ENCODE measurements at places on chromosomes 1 and 21.

GRCh38 chr1:43305461-43305860 is 4.7 kb downstream of the TIE1 start:
- DNase-seq = no peak

GRCh38 chr1:186679924-186680244 is 339 bp downstream of the PTGS2 start:
- no peak for DNase-seq

- no peak for DNase-seq
These were observed 327.7 kb downstream of the PTPRC start for GRCh38 chr1:198966519-198966918.

- DNase-seq = no peak
These were observed 7.5 kb upstream of the RAB29 start for GRCh38 chr1:205782627-205783432.

GRCh38 chr1:6688001-6688400 is 13.6 kb downstream of the DNAJC11 start:
- no peak for DNase-seq

GRCh38 chr1:5748286-5749225 is 243.7 kb downstream of the NPHP4 start:
- no peak for DNase-seq

DNA sequence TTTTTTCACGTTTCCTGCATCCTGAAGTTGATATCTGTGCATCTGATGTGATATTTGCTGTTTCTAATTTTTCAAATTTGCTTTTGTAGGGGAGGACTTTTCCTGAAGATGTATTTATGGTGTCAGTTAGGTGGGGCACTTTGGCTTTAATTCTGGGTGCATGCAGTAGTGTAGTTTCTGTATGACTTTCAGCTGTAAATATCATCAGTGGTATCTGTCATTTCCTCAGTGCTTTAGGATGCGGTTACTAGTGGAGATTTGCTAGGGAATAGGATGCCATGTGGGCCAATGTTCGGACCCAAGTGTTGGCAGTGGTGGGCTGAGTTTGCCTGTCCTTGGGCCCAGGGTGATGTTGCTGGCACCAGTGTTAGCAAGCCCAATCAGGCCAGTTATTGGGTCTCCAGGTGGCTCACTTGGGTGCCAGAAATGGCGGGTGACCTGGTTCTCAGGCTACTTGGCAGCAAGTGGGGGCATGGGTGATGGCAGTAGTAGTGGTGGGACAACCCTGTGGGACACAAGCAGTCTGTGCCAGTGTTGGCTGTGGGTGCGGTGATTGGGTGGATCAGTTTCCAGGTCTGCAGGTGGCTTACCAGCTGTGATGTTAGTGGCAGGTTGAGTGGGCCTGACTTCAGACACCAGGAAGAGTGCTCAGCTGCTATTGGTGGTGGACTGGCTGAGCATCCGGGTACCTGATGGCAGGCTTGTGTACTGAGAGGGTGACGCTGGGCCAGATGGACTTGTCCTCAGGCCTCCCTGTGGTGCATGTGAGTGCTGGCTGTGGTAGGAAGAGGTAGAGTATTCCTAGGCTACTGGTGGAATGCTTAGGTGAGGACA is 24.4 kb downstream of the CD55 start:
- DNase-seq = no peak

GRCh38 chr1:7263021-7263960 is 478.0 kb downstream of the CAMTA1 start:
- peak; percentile 21 for DNase-seq

DNA sequence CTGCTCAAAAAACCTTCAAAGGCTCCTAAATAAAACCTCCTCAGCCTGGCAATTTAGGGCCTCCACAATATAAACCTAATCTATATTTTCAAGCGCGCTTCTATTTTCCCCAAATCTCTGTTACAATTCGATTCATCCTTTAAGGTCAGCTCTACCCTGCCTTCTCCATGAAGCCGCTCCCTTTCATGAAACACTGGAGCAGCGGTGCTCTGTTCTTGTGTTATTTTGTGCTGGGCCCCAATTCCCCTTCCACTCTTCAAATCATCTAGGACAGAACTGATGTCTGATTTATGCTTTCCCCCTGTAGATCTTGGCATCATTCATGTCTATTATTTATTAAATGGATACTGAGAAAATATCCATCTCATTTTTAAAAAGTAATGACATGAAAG is 6.9 kb downstream of the ERRFI1 start:
- no peak for DNase-seq

- no peak for DNase-seq
These were observed 161.5 kb upstream of the ESRRG start for GRCh38 chr1:216884614-216885229.

DNA sequence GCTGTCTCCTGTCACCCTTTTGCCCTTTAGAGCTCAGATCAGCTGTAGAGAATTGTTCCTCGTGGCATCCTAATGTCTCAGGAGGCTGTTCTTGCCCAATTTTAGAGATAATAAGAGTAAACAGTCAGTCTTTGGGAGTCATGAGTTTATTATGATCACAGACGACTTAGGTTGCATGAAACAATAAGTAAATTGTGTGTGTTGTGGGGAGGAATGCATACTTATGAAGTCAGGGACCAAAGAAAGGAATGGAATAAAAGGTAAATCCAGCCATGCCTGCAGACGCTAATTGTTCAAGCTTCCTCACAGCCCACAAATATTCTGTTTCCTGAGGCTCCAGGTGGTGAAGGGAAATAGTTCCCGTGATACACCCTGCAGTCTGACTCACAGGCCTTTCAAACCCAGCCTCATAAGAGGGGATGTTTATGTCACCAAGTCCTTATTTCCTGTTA is 897 bp downstream of the EPHX4 start:
- DNase-seq = no peak

GRCh38 chr1:100543640-100544039 is 5.7 kb downstream of the GPR88 start:
- peak; percentile 21 for DNase-seq

- no peak for DNase-seq
These were observed 182.6 kb downstream of the MRPL39 start for GRCh38 chr21:25424634-25425033.

- peak; percentile 81 for DNase-seq
These were observed 499 bp downstream of the C1QA start for GRCh38 chr1:22636927-22637326.

DNA sequence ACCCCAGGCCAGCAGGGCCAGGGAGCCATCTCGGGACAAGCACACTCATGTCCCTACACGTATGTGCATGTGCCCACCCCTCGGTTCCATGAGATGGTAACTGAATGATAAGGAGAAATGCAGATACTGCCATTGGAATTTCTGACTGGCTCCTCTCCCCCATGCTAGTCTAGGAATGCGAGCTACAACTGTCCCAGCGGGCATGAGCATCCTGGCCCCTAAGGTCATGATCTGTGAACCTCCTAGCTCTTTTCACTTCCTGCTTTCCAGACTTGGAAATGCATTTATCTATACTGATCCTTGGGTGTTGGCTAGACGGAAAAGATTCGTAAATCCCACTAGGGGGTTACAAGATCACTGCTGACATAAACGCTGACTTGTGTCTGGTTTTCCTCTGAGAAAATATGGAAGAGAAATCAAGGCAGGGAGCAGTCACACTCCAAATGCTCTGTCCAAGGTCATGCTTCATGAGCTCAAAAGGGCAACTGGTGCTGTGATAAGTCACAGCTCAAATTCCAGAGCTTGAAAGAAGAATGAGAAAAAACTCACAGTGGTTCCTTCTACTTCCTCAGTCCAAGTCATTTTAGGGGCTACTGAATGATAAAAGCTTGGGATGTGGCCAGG is 49.8 kb downstream of the SLC45A1 start:
- DNase-seq = no peak

GRCh38 chr1:83763361-83764095 is 235.4 kb downstream of the TTLL7 start:
- DNase-seq = no peak

- DNase-seq = no peak
These were observed 17.1 kb downstream of the ATP6V1G3 start for GRCh38 chr1:198523182-198523950.

DNA sequence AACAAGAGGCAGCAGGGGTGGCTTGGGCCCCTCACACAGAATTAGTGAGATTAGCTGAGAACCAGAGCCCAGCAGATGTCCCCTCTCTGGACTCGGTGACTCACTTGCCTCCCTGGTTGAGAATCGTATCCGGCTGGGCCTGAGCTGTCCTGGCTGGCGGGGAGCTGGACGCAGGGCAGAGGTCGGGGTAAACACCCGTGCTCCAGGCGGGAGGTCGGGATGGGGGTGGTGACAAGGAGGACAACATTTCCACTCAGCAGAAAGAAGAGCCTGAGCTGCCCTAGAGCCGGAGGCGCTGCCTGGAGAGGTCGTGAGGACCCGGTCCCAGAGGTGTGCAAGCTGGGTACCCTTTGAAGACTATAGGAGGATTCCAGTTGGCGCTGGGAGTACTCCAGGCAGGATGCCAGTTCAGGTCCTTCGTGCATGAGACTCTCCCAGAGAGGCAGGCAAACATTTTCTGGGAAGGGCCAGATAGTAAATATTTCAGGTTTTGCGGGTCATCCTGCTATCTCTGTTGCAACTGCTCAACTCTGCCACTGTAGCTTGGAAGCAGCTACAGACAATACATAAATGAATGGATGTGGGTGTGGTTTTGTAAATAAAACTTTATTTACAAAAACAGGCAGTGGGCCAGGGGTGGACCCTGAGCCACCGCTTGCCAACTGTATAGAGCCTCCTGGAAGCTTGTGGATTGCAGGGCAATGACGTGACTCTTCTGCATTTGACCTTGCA is 116.8 kb upstream of the WNT4 start:
- DNase-seq = no peak

- no peak for DNase-seq
These were observed 857.4 kb downstream of the USP25 start for GRCh38 chr21:16587141-16587581.

- DNase-seq = no peak
These were observed 124.0 kb upstream of the SLC45A1 start for GRCh38 chr1:8193840-8194406.

DNA sequence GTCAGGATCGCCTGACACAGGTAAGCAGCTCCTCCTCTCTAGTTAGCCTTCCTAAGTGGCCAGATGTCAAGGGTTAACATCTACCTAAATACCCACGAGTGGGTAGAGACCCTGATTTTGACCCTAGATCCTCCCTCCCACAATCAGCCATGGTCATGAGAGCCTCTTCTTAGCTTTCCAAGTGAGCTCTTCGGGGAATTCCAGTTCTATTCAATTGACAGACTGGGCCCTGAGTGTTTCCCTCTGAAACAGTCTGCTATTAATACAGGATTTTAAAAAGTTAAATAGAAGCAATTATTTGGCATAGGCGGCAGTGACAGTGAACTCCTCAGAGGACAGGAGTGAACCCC is 28.1 kb downstream of the C2CD2 start:
- no peak for DNase-seq

GRCh38 chr1:234570329-234571120 is 39.5 kb downstream of the IRF2BP2 start:
- DNase-seq = no peak

DNA sequence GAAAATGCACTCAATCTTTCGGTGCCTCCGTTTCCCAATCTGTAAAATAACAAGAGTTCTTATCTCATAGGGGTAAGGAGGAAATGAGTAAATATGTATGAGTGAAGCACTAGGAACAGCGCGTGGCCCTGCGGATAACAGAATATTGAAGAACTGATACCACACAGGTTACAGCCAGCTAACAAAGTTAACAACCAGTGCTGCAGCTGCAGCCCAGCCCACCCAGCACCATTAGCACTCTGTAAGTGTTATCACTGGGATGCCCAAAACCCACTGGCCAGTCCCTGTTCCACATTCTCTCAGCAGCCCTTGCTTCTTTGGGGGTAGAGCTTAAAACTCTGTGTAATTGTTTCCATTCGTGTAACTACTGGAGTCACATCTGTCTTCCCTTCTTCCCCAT is 89.5 kb downstream of the VWA5B1 start:
- DNase-seq = no peak

DNA sequence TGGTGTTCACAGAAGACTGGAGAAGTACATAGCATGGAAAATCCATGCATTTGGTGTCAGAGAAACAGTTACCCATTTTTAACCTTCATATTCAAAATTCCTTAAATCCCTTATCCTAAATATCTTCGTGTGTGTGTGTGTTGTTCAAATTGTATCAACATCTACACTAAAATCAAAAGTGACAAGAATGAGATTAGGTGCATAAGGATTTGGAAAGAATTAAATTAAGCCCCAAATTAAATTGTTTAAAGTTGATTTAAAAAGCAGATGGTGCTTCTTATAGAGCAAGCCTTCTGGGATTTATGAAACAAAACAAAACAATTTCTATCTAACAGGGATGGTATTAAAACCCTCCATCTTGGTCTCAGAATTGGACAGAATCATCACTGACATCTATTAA is 4.7 kb downstream of the RSPH1 start:
- no peak for DNase-seq

- DNase-seq = peak; percentile 94
These were observed 33.1 kb downstream of the ZMYND12 start for GRCh38 chr1:42422737-42423136.

GRCh38 chr1:55813618-55814017 is 598.5 kb upstream of the USP24 start:
- no peak for DNase-seq

GRCh38 chr1:90707363-90707710 is 9.8 kb downstream of the BARHL2 start:
- DNase-seq = no peak

DNA sequence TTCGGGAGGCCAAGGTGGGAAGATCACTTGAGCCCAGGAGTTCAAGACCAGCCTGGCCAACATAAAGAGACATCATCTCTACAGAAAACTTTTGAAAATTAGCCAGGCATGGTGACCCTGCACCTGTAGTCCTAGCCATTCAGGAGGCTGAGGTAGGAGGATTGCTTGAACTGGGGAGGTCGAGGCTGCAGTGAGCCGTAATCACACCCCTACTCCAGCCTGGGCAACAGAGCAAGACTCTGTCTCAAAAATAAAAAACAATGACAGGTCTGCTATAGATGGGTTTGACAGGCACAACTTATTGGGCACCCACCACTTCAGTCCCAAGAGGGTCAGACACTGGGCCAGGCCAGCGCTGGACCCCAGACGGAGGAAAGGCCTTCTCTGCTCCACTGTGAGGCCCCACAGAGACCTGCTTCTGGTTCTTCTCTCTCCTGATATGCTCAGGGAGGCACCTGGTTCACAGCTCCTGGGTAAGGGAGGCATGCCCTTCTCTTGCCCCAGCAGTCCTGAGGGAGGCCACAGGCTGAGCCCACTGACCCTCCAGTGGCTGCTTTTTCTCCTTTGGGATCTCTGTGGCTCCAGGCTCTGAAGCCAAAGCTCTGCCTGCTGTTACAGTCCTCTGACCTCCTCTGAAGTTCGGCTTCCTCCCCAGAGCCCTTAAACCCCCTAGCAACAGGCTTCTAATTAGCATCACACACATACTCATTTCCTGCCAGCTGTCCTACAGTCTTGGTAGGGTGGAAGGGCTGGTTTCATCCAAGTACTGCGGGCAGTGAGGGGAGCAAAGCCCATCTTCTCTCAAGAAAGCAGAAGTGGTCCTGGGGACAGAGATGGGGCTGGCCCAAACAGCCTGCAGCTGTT is 14.4 kb downstream of the S100A16 start:
- peak; percentile 34 for DNase-seq

GRCh38 chr1:180793451-180793850 is 119.2 kb upstream of the KIAA1614 start:
- no peak for DNase-seq

GRCh38 chr1:60763741-60764140 is 318.6 kb upstream of the NFIA start:
- DNase-seq = no peak

Measured in NCI-H2171 treated with DMSO at 0.1 percent for 48 hours (cell line).